ENCODE measurements at places on chromosomes 13 and 19. TPM values are rescaled to one million over a fixed set of nuclear protein-coding genes. Genes with fewer than 3 reads are reported as not detected.

GRCh38 chr13:70889163-70889562, 780.9 kb upstream of the KLHL1 start:
- DNase-seq: no peak

- DNase-seq: no peak
Observed at GRCh38 chr13:69761581-69761980, 346.0 kb upstream of the ATXN8OS start.

- DNase-seq: no peak
Observed at GRCh38 chr13:39864221-39864620, 208.8 kb downstream of the COG6 start.

The BRCA2 gene
- total RNA-seq: 4.8 TPM

Measured in T-helper 17 cell (primary cell).